Activated CD4-positive, alpha-beta T cell treated with anti-CD3 and anti-CD28 coated beads for 24 hours (primary cell): ENCODE measurements at places on chromosomes 13 and 19.

- no peak for DNase-seq
Observed at GRCh38 chr13:65725006-65725405, 1505.1 kb downstream of the PCDH9 start.

- DNase-seq = no peak
Observed at GRCh38 chr19:28498404-28498976, 714.5 kb downstream of the UQCRFS1 start.

DNA sequence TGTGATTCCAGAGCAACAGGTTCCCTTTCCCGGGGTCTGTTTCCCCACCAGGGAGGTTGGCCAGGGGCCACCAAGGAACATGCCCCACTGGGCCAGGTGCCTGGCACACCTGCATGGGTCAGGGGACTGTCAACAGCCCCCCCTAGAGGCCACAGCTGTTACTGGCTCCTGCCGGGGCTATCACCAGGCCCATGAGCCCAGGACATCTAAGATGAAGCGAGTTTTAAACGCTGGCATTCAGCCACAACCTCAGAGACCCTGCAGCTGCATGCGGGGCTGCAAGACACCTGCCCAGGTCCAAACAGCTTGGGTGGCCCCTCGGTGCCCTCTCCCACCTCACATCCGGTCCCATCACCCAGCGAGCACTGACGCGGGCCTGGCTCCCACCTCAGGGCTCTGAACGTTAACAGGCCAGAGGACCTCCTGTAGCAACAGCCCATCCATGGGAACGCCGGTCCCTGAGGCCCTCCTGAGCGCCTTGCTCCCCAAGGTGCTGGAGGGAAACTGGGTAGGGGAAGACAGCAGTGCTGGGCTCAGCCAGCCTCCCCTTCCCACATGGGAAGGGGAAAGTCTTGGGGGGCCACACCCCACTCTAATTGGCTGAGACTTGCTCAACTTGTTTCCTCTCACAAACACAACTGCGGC is 12.0 kb downstream of the KHSRP start:
- peak; percentile 29 for DNase-seq

DNA sequence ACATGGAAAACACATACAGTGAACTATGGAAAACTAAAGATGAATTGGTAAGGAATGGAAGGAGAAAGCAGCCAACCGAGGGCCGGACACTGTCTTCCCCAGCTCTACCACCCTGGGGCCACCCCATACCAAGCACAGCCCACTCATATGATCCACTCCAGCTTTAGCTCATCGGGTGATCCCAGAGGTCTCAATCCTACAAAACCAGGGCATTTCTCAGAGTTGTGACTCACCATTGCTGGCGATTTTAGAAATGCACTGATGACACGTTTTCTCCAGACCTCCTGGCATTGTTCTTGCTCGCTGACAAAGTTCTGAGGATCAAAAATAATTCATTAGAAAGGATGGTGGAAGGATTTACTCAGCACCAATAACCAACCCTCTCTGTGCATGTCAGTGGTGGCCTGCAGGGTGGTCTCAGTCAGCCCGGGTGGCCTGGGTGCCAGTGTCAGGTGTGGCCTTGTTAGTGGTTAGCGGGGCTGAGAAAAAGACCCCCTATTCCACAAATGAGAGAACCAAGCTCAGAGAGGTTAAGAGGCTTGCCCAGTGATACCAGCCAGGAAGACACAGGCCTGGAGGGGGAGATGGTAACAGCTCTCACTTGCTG is 6.6 kb downstream of the TMEM272 start:
- DNase-seq = no peak

DNA sequence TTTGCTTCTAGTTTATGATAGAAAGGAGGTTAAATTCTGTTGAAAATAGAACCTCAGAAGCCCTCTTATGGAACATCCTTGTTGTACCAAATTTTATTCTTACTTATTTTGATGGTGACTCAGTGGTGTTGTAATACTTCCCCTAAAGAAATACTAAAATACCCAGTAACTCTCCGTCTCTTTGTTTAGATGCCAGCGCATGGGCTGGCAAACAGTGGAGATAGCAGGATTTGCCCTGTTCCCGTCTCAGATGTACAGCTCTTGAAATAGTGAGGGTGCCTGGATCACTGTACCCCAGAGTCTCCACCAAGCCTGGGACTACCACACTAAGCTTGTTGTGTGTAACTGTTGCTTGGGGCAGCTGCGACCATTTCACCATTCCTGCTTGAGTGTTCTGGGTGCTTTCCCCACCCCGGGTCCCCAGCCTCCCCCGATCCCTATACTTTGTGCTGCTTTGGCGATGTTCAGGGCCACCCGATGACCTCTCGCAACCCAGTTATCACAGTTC is 67.0 kb upstream of the TEX29 start:
- DNase-seq = no peak
